Nucleus accumbens (tissue), 56 donors: ENCODE measurements at places on chromosomes 2 and 18.
A peak's percentile ranks its signal among the peaks of the same experiment; 100 is the strongest.

DNA sequence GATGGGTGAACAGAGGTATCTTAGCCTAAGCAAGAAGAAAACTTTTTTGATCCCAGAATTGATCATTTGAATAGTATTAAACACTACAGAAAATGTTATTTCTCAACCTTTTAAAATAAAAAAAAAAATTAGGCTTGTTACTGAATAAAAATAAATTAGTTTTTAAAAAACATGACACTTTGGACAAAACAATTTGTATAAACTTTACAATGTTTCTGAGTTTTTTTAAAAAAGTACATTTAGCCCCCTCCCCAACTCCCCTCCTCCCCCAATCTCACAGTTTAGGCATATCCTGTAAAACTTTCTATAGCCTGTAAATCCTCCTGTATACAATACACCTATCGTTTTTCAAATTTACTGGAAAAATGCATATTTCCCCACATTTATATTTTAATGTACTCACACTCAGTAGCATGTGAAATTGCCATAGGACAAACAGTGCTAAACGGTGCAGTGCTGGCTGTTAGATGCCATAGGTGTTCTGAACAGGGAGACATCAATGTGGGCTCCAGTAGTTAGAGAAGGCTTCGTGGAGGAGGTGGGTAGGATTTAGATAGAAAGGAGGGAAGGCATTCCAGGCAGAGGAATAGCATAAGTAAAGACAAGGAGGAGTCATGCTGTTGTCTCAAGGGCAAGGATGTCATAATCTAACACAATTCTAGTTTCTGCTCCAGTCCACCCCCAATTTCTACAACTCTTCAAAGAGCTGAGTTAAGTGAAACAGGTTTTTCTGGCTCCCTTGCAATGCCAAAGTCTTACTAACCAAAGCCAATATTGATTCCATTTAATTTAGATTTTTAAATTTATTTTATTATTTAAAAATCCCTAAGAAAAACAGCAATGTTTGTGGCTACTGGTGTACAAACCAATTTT is 50.9 kb downstream of the SP3 start:
- no peak for DNase-seq

DNA sequence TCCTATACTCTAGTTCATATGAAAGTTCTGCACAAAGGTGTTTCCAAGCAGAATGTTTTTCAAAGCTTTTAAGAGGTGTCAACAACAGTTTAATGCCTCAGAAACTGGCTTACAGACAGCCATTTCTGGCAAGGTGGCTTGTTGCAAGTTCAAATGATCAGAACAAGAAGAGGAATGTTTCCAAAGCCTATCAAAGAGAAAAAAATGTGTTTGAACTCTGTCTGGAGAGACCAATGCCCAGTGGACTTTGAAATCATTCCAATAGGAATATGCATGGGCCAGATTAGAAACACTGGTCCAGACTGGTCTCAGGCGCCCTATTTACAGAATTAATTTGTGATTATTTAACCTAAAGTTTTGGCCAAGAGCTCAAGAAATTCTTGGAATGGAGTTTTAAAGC is 106.2 kb downstream of the CPS1 start:
- no peak for DNase-seq

GRCh38 chr2:44273596-44273995 is 1.7 kb upstream of the SLC3A1 start:
- no peak for DNase-seq

GRCh38 chr18:69213842-69214241 is 186.8 kb upstream of the DOK6 start:
- no peak for DNase-seq

DNA sequence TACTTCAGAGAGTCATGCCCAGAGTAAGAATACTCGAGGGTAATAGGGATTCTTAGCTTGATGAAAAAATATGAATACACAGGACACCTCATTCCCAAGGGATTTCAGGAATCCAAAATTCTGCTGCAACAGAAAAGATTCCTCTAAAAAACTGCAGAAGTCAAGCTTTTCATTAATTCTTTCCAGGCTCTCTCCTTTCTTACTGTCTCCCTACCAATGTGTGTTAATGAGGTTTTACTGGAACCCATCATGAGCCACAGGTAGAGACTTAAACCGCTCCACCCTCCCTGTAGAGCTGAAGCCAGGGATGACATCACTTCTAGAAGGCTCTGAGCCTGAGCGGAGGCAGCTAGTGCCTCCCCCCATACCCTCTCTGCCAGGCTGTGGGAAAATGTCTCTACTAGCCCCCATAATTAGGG is 3.4 kb downstream of the SDC1 start:
- no peak for DNase-seq

DNA sequence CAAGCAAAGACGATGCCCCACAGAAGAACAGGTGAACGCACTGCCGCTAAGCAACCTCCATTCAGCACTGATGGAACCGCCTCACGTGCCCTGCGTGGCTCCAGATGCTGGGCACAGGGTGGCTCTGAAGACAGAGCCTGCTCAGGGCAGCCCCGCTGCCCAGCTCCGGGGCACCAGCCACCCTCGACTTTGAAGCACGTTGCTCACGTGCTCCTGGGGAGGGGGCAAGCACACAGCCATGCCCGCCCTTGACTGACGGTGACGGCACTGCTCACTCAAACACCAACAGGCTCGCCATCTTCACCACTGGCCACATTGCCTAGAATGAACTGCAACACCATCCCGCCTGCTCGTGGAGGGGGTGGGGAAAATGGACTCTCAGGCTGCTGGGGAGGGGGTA is 251.3 kb downstream of the HDAC4 start:
- no peak for DNase-seq

DNA sequence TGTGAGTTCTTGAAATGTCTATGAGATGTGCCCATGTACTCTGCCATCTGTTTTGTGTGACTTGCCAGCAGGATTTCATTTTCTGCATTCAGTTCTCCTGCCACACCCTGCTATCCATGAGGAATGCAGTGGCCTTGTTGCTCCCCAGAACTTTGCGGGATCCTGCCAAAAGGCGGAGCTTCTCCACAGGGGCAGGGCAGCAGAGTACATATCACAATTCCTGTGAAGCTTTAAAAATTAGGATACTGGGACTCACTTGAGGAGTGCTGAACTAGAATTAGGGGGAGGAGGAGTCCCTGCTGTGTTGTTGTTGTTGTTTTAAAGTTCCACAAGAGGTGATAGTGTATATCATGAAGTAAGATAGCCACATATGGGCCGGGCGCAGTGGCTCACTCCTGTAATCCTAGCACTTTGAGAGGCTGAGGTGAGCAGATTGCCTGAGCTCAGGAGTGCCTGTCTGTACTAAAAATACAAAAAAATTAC is 76.4 kb downstream of the TANC1 start:
- no peak for DNase-seq

- no peak for DNase-seq
These were observed 1090.5 kb downstream of the RPIA start for GRCh38 chr2:89781962-89782361.

- no peak for DNase-seq
These were observed 209.2 kb downstream of the MYCN start for GRCh38 chr2:16149349-16150243.

- DNase-seq, result no peak
These were observed 69.2 kb downstream of the PRELID3A start for GRCh38 chr18:12476955-12477354.

DNA sequence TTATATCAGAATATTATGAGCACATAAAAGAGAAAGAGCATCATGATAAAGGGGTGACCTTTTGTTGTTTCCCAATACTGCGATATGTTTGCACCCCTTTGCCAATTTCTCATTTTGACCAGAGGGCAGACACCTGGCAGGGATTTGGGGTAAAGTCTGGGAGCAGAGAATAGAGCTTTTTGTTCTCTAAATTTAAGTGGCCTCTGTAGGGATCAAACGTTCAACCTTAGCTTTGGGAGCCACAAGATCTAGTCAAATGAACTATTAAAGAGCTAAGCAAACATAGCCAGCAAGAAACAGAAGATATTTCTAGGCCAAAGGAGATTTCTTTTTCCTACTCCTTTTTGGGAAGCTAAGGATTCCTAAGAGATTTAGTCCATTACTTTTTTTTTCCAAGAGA is 1.1 kb upstream of the MSTN start:
- no peak for DNase-seq

DNA sequence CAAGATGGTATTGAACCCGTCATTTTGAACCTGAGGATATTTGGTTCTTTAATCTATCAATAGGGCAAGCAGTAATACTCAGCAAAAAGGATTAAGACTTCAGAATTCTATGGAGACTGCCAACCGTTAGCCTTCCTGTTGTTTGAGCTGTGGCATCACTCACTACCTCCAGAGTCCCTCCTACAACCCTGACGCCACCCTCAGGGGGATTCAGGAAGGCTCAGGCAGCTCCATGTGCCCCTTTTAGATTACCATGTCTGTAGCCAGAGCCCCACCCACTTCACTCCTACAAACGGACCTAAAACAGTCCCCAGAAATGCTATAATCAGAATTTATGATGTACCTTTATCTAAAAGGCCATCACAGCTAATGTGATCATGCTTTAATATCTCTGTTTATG is 172.9 kb downstream of the EPHA4 start:
- DNase-seq, result no peak

- no peak for DNase-seq
These were observed 50.4 kb upstream of the MCM6 start for GRCh38 chr2:135926605-135927004.

DNA sequence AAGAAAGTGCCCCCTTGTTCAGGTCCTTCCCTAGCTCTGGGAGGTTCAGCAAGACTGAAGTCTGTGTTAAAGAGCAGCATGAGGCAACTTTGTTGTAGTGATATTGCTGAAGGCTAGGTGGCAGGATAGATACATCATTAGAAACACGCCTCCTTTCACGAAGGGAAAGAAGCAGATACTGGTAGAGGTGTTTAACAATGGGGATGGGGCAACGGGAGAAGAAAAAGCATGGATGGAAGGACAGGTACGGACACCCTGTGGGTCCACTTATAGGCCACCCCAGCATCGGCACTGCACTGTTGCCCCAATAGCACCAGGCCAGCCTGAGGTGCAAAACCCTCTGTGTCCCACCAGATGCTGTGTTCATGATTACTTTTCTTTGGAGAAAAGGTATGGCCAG is 3.5 kb upstream of the IGFBP5 start:
- peak; percentile 24 for DNase-seq

GRCh38 chr2:127651971-127652550 is 6.1 kb downstream of the GPR17 start:
- DNase-seq, result peak; percentile 87

- DNase-seq, result no peak
These were observed 76.4 kb downstream of the AP1S3 start for GRCh38 chr2:223760838-223761502.

DNA sequence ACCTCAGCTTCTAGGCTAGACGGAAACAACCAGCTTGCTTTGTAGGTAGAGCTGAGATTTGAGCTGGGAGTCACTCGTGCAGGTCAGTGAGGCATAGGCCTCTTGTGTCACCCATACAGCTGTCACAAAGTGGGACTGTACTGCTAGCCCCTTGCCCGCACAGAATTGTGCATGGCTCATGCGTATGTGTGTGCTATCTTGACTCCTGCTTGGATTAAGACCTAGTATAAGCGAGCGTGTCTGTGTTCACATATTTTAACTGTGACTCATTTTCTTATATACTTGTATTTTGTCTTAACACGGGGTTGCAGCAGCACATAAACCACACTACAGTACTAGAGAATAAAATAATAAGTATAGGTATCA is 20.1 kb downstream of the CEP68 start:
- no peak for DNase-seq

DNA sequence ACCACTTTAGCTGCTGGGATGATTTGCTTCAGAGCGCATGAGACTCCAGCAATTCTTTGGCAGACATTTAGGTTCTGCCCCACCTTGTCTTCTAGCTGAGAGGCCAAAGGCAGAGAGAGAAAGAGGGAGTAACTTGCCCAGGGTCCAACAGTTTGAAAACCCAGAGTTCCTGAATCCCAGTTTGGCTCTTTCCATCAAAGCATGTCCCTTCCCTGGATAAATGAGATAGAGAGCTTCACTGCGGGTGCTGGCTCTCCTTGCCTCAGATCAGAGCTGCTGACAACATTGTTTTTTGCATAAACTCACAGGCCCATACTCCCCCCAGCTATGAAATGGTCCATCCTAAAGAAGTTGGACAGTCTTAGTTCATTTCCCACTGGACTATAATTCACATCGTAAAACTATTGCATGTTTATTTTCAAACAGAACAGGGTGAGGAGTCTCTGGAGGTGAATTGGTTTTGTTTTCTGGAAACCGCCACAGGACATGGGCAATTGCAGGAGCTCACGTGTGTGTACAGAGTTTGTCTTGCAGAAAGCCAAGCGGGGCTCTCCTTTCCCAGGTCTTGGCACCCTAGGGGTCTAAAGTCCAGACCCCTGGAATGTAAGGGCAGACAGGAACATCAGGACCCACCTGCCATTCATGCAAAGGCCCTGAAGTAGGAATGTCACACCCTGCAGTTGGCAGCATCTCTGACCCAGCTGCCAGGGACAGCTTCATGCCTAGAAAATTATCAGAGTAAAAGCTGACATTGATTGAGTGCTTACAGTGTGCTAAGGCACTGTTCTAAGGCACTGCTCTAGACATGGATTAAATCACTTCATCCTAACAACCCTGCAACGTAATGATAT is 25.0 kb upstream of the SLC14A2 start:
- DNase-seq, result no peak

- no peak for DNase-seq
These were observed 57.0 kb upstream of the FAM237A start for GRCh38 chr2:206585335-206585734.

GRCh38 chr2:224034017-224034416 is 5.1 kb downstream of the SERPINE2 start:
- DNase-seq, result no peak

GRCh38 chr2:161982548-161983330 is 91.3 kb downstream of the DPP4 start:
- no peak for DNase-seq

DNA sequence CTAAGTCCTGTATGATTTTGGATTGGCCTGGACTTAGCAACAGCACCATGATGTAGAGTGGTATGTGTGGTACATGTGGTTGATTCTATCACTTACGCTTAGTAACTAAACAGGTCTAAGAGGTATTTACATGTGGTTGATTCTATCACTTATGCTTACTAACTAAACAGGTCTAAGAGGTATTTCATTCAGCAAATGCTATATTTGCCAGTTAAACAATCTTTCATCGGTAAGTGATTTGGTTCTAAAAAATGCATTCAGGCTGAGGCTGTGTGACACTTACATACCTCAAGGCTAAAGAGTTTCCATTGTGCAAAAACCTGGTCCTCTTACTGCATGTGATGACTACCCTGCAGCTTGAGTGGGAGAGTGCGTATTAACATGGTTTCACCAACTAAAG is 13.1 kb downstream of the EIF4E2 start:
- no peak for DNase-seq

DNA sequence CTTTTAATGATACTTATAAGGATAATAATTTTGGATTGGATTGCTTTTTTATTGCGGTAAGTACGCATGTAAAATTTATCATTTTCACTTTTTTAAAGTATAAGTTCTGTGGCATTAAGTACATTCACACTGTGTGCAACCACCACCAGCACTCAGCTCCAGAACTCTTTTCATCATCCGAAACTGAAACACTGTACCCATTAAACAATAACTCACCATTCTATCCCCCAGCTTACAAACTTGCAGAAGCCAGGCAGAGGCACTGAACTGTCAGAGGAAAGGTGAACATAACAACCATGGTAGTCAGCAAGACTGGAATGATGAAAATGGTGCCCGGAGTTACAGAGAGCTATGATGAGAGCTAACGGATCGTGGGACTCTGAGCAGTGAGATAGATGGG is 465.9 kb downstream of the ADCYAP1 start:
- DNase-seq, result no peak
